ENCODE measurements at places on chromosomes 1 and 21.

DNA sequence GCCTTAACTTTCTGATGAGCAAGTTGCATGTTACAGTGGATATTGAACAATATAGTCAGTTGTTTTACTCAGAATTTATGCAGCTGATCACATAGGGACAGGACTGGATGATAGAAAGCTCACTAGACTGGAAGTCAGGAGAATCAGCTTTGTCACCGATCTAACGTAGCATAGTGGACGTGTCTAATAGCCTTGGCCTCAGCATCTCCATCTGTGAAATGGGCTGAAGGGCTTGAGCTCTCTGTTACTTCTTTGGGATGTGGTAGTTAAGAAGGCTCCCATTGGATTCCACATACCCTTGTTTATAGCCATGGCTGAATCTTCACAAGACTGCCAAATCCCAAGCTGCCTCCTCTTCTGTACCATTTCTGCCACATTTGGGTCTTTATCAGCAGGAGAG, 190.6 kb downstream of the GRIK1 start:
- DNase-seq: no peak

DNA sequence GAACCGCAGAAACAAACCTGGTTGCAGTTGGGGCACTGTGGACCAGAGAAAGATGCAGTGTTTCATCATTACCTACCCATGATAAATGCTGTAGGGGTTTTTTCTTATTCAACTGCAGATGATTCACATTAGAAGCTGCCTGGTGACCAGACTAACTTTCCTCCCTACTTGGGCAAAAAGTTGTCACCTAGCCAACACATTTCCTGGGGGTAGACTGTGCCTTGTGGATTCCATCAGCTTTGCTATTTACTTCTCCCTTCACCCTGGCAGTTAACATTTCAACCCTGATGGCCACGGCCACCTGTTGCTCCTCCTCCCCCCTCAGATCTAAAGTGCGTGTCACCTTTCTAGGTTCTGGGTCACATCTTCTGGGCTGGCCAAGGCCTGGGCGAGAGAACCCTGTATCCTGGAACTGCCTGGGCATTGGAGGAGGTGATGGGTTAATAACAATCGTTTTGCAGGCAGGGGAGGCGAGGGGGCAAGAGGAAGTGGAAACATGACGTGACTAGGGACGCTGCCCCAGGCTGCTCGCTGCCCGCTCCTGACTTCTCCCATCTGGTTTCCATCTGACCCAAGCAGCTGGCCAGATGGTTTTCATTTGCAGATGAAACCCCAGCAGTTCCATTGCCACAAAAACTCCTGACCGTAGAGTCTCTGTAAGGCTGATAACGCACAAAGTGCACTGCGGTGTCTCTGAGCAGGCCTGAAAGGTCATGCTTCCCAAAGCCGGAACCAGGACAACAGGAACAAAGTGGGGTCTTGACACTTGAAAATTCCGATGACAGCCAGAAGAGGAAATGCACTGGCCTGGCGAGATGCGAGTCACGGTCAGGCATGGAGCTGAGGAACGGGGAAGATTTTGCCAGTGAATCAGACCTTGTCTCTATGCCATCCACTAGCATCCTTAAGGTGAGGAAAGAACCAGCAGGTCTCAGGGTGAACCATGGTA, 36.6 kb downstream of the CAPZB start:
- no peak for DNase-seq

- no peak for DNase-seq
Observed at GRCh38 chr21:41749286-41749685, 17.6 kb downstream of the RIPK4 start.

DNA sequence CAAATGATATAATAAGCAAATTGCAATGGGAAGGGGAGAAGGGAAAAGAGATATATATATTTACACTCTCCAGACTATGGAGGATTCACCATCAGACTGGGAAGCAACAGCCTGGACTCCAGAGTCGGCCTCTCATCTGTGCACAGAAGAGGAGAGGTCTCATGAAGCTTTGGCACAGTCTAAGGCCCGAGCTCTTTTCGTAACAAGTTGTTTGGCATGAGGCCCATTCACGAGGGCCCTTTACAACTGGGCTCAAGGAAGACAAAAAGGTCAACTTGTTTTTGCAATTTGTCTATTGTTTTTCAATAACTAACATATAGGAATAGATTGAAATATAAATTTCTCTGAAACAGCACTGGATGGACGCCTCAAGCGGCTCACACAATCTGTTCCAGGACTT, 66.7 kb upstream of the AJAP1 start:
- DNase-seq: no peak

DNA sequence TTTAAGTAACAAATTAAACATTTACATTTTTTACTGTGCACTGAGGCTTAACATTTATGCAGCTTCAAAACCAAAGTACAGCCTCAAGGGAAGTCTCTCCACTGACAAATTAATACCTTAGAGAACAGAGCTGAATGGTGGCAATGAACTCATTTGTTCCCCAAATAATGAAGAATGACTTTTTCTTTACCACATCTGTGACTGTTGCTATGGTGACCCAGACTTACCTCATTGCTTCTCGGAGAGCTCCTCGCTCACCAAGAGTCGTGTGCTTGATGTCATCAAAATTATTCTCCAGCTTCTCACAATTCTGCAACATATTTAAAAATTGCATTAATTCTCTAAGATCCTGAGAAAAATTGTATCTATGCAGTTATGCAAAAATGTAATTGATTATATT, 92.9 kb downstream of the DPYD start:
- DNase-seq: no peak

- no peak for DNase-seq
Observed at GRCh38 chr1:87369736-87370478, 41.2 kb downstream of the LMO4 start.

- no peak for DNase-seq
Observed at GRCh38 chr1:41397020-41397419, 35.8 kb downstream of the FOXO6 start.

- DNase-seq: peak; percentile 17
Observed at GRCh38 chr1:227898502-227899140, 49.1 kb downstream of the WNT9A start.

DNA sequence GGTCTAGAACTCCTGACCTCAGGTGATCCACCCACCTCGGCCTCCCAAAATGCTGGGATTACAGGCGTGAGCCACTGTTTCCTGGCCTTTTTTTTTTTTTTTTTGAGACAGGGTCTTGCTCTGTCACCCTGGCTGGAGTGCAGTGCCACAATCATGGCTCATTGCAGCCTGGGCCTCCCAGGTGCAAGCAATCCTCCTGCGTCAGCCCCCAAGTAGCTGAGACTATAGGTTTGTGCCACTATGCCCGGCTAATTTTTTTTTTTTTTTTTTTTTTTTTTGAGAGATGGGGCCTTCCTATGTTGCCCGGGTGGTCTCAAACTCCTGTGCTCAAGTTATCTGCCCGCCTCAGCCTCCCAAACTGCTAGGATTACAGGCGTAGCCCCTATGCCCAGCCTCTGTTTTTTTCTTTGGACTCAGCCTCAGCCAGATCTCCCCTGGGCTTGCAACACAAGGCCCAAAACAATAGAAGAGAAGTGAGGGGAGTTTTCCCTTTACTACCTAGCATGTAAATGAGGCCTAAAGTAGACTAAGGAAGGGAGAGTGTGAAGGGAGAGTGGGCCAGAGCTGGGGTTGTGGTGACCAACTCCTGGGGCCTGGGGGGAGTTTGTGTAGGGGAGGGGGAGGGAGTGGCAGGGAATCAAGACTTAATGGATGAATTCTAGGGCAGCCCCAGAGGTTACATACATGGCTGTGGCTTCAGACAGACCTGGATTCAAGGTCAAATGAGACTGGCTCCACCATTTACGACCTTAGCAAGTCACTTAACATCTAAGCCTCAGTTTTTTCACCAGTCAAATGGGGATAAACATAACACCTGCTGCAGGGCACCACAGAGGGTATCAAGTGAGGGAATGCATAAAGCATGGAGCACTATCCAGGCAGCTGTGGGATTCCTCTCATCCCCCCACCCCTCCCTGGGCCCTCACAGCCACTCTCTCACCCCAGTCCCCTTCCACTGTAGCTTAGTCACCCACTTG, 1.6 kb upstream of the CD52 start:
- no peak for DNase-seq

- DNase-seq: no peak
Observed at GRCh38 chr1:84073266-84073665, 70.8 kb upstream of the PRKACB start.

GRCh38 chr1:199404976-199405375, 622.5 kb upstream of the NR5A2 start:
- DNase-seq: no peak

GRCh38 chr1:30024411-30025195, 698.8 kb downstream of the MATN1 start:
- DNase-seq: no peak

- DNase-seq: no peak
Observed at GRCh38 chr1:9235096-9235459, 504 bp downstream of the H6PD start.

DNA sequence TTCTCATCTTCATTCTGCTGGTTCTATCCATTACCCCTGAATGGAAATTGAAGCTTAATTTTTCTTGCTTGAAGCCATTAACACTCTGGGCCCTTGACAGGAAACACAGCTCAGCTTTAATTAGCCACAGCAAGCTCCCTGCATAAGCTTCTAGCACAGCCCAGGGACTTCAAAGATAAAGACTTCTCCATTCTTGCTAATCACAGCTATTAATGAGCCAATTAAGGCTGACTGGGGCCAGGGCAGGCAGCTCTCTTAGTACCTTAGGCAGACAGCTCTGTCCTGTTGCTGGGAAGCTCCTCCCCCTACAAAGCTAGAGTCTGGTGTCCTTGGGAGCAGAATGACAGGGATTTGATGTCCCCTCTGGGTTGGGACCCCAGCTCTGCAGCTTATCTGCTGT, 27.9 kb upstream of the TRABD2B start:
- DNase-seq: no peak

DNA sequence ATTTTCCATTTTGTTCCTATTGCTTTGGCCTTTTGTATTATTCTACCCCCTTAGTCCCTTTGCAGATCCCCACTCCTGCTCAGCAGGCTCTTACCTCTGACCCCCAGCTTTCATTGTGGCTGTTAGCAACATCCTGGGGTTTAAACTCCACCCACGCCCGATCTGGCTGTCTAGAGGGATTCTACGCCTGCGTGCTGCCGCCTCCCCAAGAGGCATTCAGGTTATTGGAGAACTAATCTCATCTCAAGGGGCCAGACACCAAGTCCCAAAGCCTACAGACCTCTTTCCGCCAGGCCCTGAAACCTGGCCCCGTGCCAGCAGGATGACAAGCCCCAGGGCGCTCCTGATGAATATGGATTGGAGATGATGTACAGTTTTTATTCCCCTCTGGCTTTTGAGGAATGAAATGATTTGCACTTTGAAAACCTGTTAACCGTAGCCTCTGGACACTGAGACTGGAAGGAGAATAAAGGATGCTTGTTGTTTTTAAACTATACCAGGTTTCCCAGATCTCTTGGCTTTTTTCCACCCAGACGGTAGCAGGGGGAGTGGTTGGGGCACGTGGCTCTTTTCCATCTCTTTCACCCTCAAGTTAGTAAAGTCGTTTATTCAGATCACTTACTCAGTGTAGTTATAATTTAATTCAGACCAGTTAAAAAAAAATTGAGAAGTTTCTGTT, 14.5 kb upstream of the IKBKE start:
- no peak for DNase-seq

DNA sequence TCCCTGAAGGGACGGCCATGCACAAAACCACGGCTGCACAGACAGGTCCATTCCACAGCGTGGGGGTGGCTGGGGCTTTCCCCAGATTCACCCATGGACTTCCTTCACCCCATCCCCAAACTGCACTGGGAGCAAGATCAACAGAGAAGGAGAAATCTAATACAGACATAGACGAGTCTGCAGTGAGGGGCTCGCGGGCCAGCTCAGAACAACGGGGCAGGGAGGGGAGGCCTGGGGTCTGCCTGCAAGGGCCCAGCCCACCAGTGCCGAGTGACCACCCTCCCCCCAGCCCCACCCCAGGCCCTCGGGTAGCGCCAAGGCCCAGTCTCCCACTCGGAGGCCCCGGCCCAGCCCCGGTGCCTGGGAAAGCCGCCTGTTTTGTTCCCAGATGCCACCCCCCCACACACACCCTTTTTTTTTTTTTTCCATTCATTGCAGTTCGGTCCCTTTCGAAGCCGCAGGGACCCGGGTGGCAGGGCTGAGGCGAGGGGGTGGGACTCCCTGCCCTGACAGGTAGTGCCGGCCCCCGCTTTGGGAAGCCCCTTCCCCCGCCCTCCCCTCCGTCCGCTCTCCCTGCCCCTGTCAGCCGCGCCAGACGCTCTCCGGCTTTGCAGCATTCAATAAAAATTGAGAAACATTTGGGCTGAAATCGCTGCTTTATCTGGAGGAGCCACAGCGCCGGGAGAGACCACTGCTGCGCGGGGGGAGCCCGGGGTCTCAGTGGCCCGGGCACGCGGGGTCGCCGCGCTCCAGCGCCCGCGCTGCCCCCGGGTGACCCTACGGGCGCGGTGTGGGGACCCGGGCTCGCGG, 543 bp upstream of the EPHB2 start:
- DNase-seq: peak; percentile 48

- no peak for DNase-seq
Observed at GRCh38 chr1:70143048-70143659, 62.2 kb downstream of the LRRC40 start.

All from activated T-cell treated with anti-CD3 and anti-CD28 coated beads, Interleukin-2, amount 50 U/mL, for 48 hours (primary cell).